ENCODE measurements at places on chromosomes 16 and 17. TPM values are rescaled to one million over a fixed set of nuclear protein-coding genes. Genes with fewer than 3 reads are reported as not detected.

- no peak overlapping the region for H3K4me3 ChIP-seq
- no peaks in the 10 kb centered on the region for H3K4me1 ChIP-seq
- peaks cover 4% of the 10 kb centered on the region for H3K27me3 ChIP-seq
Observed at GRCh38 chr17:50672831-50673551, 34.7 kb downstream of the ANKRD40 start.

DNA sequence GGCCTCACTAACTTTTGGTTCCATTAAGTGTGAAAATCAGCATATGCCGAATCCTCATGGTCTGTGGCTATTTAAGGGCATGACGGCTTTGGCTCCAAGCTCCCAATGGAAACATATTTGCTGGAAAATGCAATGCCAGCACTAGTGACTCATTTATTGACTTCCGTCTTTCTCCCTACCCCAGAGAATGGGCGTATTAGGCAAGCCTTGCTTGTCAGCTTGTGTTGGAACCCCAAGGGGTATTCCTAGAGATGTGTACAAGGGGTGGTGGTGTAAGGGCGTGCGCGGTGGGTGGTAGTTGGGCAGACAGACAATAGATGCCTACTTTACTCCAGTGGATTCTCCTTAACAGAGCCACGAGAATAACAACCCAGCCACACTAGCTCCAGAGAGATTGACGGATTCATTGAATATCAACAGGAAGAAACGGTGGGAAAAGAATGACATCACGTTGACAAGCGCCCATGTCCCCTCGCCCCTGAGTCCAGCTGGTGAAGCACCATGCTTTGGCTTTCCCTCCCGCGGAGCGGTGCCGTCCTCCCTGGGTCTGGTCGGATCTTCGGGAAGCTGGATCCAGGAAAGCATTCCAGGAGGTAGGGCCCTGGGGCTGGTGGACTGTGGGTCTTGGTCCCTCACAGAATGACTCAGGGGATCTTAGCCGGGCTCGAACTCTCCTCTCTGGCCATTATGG, 10.3 kb downstream of the CD300LB start:
- peaks cover 24% of the 10 kb centered on the region for H3K4me1 ChIP-seq
- no peak overlapping the region for H3K4me3 ChIP-seq
- peak overlapping the region; percentile 65 for H3K27ac ChIP-seq
- DNase-seq: no peak
- H3K27me3 ChIP-seq: peaks cover 10% of the 10 kb centered on the region

- H3K27ac ChIP-seq: no peak overlapping the region
- H3K4me1 ChIP-seq: no peaks in the 10 kb centered on the region
- H3K4me3 ChIP-seq: no peak overlapping the region
- H3K36me3 ChIP-seq: no peaks in the 10 kb centered on the region
Observed at GRCh38 chr16:89498839-89499238, 8.5 kb upstream of the ANKRD11 start.

- H3K4me1 ChIP-seq: peaks cover 31% of the 10 kb centered on the region
- peaks cover 41% of the 10 kb centered on the region for H3K36me3 ChIP-seq
- H3K27ac ChIP-seq: no peak overlapping the region
- H3K27me3 ChIP-seq: no peaks in the 10 kb centered on the region
- no peak for DNase-seq
Observed at GRCh38 chr16:67198238-67198734, 645 bp upstream of the ELMO3 start.

GRCh38 chr16:10752843-10753523, 9.3 kb downstream of the NUBP1 start:
- no peak overlapping the region for H3K4me3 ChIP-seq
- H3K36me3 ChIP-seq: peaks cover 19% of the 10 kb centered on the region
- no peak overlapping the region for H3K27ac ChIP-seq
- DNase-seq: no peak

DNA sequence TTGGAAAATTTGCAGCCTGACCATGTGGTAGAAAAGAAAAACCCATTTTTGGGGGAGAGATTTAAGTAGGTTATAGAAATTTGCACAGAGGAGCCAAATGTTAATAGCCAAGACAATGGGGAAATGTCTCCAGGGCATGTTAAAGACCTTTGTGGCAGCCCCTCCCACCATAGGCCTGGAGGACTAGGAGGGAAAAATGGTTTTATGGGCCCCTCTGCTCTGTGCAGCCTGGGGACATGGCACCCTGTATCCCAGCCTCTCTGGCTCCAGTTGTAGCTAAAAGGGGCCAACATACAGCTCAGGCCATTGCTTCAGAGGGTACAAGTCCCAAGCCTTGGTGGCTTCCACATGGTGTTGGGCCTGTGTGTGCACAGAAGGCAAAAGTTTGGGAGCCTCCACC, 245.9 kb upstream of the AXIN2 start:
- H3K27ac ChIP-seq: no peak overlapping the region
- H3K4me3 ChIP-seq: no peak overlapping the region
- DNase-seq: no peak

- no peak for DNase-seq
- H3K36me3 ChIP-seq: no peaks in the 10 kb centered on the region
- H3K27me3 ChIP-seq: peaks cover 6% of the 10 kb centered on the region
Observed at GRCh38 chr17:81433656-81434055, 38.4 kb downstream of the BAHCC1 start.

- no peak for DNase-seq
- H3K27me3 ChIP-seq: no peaks in the 10 kb centered on the region
- H3K27ac ChIP-seq: no peak overlapping the region
- no peaks in the 10 kb centered on the region for H3K36me3 ChIP-seq
Observed at GRCh38 chr16:73329358-73330286, 281.7 kb upstream of the ZFHX3 start.

DNA sequence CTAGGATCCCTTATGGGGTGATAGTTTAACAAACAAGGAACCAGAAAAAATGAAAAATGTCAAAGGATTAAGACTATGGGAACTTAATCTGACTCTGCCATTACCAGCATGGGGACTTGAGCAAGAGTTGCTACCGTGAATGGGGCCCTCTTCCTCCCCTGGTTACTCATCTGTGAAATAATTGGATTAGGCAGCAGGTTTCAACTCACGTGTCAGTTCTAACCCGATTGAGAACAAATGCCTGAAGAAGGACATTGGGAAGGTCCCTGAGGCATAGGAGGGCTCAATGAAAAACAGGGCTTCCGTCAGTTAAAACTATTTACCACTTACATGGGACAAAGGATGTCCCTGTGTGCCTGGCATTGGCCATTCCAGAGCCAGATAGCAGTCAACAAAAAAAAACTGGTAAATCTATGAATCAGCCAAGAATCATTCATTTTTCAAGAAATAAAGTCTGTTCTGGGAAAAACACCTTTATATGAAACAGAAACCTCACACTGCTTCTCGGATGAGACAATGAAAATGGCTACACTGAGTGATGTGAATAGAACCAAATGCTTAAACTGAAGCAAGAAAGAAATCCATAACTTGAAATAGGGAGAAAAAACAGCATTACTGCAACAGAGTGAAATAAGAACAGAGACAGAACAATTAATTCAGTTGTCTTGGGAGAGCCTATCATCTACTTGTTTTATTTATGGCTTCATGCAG, 104.3 kb downstream of the ADAMTS18 start:
- DNase-seq: no peak
- H3K36me3 ChIP-seq: no peaks in the 10 kb centered on the region
- H3K4me3 ChIP-seq: no peak overlapping the region

DNA sequence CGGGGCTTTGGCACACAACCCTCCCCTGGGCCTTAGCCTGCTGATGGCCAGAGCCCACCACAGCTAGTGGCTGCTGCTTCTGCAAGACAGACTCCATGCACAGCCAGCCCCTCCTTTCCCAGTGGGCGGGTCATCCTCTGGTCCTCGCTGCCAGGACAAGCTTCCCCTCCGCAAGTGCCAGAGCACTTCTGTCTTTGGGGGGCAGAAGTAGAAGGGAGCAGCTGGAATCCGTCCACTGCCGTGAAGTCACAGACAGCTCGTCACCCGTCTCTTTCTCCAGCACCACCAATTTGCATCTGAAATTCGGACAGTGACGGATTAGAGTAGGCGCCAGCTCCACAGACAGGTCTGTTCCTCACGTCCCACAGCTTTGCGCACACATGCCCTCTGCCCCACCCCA, 31.3 kb upstream of the NAT9 start:
- H3K4me3 ChIP-seq: no peak overlapping the region
- H3K27me3 ChIP-seq: no peaks in the 10 kb centered on the region
- no peak overlapping the region for H3K27ac ChIP-seq
- no peak for DNase-seq
- H3K4me1 ChIP-seq: no peaks in the 10 kb centered on the region
- peaks cover 6% of the 10 kb centered on the region for H3K36me3 ChIP-seq

- peaks cover 28% of the 10 kb centered on the region for H3K36me3 ChIP-seq
- no peak overlapping the region for H3K27ac ChIP-seq
- H3K4me3 ChIP-seq: no peak overlapping the region
- no peaks in the 10 kb centered on the region for H3K27me3 ChIP-seq
Observed at GRCh38 chr17:57634713-57635465, 110.2 kb downstream of the CCDC182 start.

SHBG gene
- total RNA-seq: not detected

FTSJ3 gene
- 95.6 TPM for total RNA-seq

ALOX12 gene
- not detected for total RNA-seq

CD7 gene
- 454 TPM for total RNA-seq

CCL2 gene
- total RNA-seq: 0.65 TPM
